Sigmoid colon (tissue), 7 donors: ENCODE measurements at places on chromosomes 6 and 20. TPM values are rescaled to one million over a fixed set of nuclear protein-coding genes. Genes with fewer than 3 reads are reported as not detected.

The POLR1H gene
- total RNA-seq = 25.3 TPM

The UCKL1 gene
- 36.3 TPM for total RNA-seq

The IDH3B gene
- 131 TPM for total RNA-seq

The PDYN gene
- not detected for total RNA-seq

The GHRH gene
- total RNA-seq = not detected

The TSBP1 gene
- not detected for total RNA-seq

The HLA-DOB gene
- total RNA-seq = not detected

The SNHG17 gene
- total RNA-seq = 11.8 TPM

The SNX3 gene
- total RNA-seq = 160 TPM

DNA sequence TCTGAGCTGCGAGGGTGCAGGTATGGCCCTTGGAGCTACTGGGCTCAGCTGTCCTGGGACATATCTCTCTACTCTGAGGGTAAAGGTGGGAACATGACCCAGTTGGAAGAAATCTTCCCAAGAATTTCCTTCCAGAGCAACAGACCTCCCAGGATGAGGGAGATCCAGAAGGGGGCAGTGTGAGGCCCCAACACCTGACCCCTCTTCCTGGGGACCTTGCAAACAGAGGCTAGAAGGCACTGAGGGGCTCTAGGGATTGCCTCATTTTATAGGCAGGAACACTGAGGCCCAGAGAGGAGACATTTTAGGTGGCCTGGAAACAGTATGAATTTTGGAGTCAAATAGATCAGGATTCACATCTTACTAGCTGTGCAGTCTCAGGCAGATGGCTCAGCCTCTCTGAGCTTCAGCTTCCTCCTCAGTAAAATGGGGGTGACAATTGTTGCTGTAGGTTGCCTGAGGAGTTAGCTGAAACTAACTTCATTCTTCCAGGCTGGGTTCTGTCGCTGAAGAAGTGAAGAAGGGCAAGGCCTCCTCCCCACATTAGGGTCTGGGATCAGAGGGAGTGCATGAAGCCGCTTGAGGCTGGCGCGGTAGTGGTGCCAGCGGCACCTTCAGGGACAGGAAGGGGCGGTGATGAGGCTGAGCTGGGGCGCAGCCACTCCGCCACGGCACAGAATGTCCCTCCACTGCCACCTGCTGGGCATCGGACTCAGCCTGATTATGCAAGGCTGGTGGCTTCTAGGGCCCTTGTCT, 11.4 kb downstream of the KCNK17 start:
- H3K27ac ChIP-seq = no peak overlapping the region
- peak; percentile 80 for DNase-seq
- H3K27me3 ChIP-seq = no peaks in the 10 kb centered on the region
- no peaks in the 10 kb centered on the region for H3K4me1 ChIP-seq

- no peaks in the 10 kb centered on the region for H3K36me3 ChIP-seq
- no peak for DNase-seq
- no peak overlapping the region for H3K4me3 ChIP-seq
Measured at GRCh38 chr20:14491436-14491835, 154.0 kb upstream of the FLRT3 start.

- no peaks in the 10 kb centered on the region for H3K4me1 ChIP-seq
- H3K4me3 ChIP-seq = no peak overlapping the region
- H3K27me3 ChIP-seq = peaks cover 2% of the 10 kb centered on the region
- no peak for DNase-seq
- no peaks in the 10 kb centered on the region for H3K36me3 ChIP-seq
Measured at GRCh38 chr6:8243475-8243874, 141.1 kb upstream of the EEF1E1 start.

- H3K4me1 ChIP-seq = no peaks in the 10 kb centered on the region
- no peaks in the 10 kb centered on the region for H3K27me3 ChIP-seq
- H3K36me3 ChIP-seq = no peaks in the 10 kb centered on the region
- H3K27ac ChIP-seq = no peak overlapping the region
- DNase-seq = no peak
- H3K4me3 ChIP-seq = no peak overlapping the region
Measured at GRCh38 chr20:57342829-57343228, 8.2 kb upstream of the RAE1 start.

DNA sequence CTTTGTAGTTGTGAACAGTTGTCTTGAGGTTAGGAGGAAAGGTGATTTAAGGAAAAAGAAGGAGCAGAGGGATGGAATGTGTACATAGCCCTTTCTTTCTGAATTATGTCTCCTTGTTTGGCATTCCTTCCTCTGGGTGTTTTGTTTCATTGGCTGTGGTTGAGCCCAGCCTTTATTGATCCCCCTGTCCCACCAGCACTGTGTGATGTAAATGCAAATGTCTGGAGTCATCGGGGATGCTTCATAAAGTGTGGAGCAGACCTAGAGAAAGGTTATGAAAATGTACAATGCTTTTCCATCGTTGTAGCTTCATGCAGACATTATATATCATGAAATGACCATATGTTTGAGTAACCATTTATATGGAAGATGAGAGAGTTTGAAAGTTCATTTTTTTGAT, 164.5 kb downstream of the PLCB1 start:
- H3K4me1 ChIP-seq = peaks cover 11% of the 10 kb centered on the region
- no peaks in the 10 kb centered on the region for H3K27me3 ChIP-seq
- H3K36me3 ChIP-seq = no peaks in the 10 kb centered on the region
- no peak overlapping the region for H3K4me3 ChIP-seq
- no peak for DNase-seq

DNA sequence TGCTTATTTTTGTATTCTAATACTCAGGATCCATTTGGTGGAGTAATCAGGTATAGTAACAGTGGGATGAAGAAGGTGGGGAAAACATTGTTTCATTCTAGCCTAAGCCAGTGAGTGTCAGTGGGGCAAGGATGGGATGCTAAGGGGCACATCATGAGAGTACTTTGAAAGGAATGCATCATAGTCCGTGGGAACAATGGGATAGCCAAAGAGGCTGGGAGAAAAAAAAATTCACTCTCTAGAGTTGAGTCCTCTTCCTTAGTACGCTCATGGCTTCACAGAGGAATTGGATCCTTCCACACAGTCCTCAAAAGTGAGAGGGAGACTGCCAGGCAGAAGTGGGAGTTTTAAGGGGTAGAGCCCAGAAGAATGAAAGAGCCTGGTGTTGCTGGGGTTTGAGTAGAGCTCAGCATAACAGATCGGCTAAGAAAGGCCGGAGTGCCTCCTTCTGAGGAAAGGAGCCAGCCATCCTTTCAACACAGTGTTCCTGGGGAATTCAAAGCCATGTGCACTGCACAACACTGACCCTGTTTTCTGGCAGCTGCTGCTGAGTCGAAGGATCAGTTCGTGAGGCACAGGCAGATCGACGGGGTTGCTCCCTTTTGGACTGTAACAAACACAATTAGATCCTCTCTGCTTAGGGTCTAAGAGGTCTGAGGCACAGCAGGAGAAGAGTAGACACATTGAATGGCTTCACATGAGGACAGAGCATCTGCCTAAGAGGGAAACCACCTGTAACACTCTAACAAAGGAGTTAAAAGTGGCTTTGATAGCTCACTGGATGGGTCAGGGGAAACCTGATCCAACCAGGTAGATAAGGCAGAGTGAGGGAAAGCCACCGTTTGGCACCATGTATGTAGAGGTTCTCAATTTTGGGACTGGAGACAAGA, 61.2 kb downstream of the ELOVL5 start:
- no peak overlapping the region for H3K4me3 ChIP-seq
- peak overlapping the region; percentile 36 for H3K27ac ChIP-seq
- H3K36me3 ChIP-seq = no peaks in the 10 kb centered on the region
- peak; percentile 68 for DNase-seq

- H3K27me3 ChIP-seq = no peaks in the 10 kb centered on the region
- H3K36me3 ChIP-seq = no peaks in the 10 kb centered on the region
- no peak overlapping the region for H3K27ac ChIP-seq
- H3K4me3 ChIP-seq = no peak overlapping the region
- peaks cover 9% of the 10 kb centered on the region for H3K4me1 ChIP-seq
Measured at GRCh38 chr6:85493389-85493788, 43.5 kb downstream of the NT5E start.

DNA sequence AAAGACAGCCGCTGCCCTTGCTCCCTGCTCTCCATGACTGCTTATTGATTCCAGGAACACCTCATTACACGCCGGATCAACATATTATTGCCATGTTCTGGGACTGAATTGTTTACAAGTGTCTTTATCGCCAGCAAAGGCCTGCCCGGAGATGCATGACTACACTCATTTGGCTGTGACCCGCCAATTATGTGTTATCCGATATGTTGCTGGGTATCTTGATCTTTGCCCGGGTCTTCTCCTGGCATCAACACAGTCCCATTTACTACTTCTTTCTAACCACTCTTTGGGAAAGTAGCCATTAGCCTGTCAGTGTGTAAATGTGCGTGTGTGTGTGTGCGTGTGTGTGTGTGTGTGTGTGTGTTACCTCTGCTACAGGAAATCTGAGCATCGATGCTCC, 15.4 kb downstream of the LINC00237 start:
- H3K27ac ChIP-seq = no peak overlapping the region
- no peak overlapping the region for H3K4me3 ChIP-seq
- no peak for DNase-seq
- H3K27me3 ChIP-seq = peaks cover 64% of the 10 kb centered on the region

DNA sequence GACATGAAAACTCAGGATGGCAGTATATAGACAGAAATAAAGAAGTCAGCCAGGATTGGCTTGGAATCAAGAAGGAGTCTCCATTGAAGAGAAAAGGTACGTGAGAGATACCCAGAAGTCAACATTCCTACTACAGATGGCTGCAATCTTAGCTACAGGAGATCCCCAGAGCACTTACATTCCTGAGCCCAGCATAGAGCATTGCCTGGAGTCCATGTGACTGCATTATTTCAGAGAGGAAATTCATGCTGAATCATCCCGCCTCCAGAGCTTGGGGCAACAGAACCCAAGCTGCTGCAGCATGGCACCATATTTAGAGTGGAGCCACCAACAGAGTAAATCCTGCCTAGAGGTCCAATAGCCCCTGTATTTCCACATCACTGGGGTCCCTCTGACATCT, 125.0 kb upstream of the GRIK2 start:
- H3K4me3 ChIP-seq = no peak overlapping the region
- no peak overlapping the region for H3K27ac ChIP-seq
- H3K27me3 ChIP-seq = no peaks in the 10 kb centered on the region

DNA sequence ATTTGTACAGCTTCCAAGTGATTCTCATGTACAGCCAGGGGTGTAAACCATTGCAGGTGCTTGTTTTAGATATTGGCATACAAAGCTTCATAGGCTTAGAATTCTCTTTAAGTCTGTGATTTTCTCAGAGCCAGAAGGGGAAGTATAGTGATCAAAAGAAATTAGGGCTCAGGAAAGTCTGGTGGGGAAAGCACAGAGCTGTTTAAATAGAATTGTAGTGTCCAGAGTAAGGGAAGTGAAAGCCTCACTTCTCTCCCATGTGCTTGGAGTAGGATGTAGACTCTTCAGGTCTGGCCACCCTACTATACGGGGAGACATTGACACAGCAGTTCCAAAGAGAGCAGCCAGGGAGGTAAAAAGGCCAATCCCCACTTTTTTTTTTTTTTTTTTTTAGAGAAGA, 10.4 kb downstream of the GCNT2 start:
- no peaks in the 10 kb centered on the region for H3K4me1 ChIP-seq
- no peak for DNase-seq
- H3K36me3 ChIP-seq = no peaks in the 10 kb centered on the region
- H3K4me3 ChIP-seq = no peak overlapping the region
- H3K27me3 ChIP-seq = no peaks in the 10 kb centered on the region

GRCh38 chr6:64258752-64259151, 623.1 kb downstream of the PHF3 start:
- no peak for DNase-seq
- H3K4me1 ChIP-seq = no peaks in the 10 kb centered on the region
- no peaks in the 10 kb centered on the region for H3K36me3 ChIP-seq
- no peak overlapping the region for H3K4me3 ChIP-seq
- no peaks in the 10 kb centered on the region for H3K27me3 ChIP-seq

DNA sequence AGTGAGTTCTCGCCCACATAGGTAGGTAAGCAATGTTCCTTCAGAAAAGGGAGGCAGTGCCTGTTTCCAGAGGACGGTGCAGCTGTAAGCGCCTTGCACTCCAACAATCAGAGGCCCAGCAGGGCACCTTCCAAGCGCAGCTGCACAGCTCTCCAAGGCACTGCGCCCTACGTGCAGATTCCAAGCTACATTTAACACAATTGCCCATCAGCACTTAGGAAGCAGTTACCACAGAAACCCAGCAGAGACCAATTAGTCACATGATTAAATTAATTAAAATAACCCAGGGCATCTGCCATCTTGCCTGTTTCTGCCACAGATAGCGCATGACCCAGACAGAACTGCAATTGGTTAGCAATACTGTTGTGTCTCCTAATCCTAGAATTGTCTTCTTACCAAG, 65.5 kb downstream of the SOBP start:
- H3K4me1 ChIP-seq = peaks cover 8% of the 10 kb centered on the region
- H3K4me3 ChIP-seq = no peak overlapping the region
- H3K27me3 ChIP-seq = no peaks in the 10 kb centered on the region
- no peaks in the 10 kb centered on the region for H3K36me3 ChIP-seq

DNA sequence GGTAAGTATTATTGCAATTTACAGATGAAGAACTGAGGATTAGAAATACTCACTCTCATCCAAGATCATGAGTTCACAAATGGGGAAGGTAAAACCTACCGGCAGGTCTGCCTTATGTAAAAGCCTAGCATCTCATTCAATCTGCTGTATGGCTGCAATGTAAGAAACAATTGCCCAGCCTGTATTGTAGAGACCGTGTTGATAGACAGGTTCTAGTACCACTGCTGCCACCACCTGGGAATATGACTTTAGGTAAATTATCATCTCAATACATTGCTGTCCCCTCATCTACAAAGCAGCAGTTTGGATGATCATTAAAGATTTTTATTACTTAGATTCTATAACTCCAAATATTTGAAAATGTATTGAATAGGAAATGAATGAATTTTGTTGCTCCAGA, 23.3 kb upstream of the ARHGAP18 start:
- H3K4me1 ChIP-seq = no peaks in the 10 kb centered on the region
- no peaks in the 10 kb centered on the region for H3K36me3 ChIP-seq
- DNase-seq = no peak
- H3K27me3 ChIP-seq = no peaks in the 10 kb centered on the region

DNA sequence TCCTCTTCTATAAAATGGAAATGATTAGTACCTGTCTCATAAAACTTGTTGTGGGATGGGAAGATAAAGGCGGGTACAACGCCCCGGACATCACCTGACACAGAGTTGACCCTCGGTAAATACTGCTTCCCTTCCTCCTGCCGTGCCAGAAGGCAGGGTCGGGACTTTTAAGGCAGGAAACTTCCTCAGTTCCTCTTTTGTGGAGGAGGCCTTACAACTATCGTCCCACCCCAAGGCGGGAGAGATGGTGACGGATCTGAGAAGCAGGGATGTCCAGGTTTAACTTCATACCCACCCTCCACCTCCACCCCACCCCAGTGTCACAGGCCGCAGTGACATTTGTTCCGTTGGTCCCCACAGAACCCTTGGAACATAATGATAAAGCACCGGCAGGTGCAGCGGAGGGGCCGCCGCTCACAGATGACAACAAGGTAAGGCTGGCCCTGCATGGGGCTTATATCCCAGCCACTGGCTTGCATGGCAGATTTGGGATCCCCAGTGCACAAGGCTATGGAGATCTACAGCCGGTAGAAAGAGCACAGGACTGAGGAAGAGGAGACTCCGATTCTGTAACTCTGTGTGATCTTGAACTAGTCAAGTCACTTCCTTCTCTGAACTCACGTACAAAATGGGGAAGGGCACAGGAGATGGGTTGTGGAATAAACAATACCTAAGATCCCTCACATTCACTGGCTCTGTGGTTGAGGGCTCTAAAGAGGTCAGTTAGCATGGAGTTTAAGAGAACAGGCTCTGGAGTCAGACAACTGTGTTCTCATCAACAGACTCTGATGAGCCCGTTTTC, 764 bp downstream of the DNTTIP1 start:
- H3K4me3 ChIP-seq = peak overlapping the region; percentile 100
- no peaks in the 10 kb centered on the region for H3K27me3 ChIP-seq
- H3K27ac ChIP-seq = peak overlapping the region; percentile 98
- H3K4me1 ChIP-seq = no peaks in the 10 kb centered on the region
- no peak for DNase-seq
